ENCODE measurements at places on chromosomes 7 and 10.

- DNase-seq, result peak; percentile 78
These were observed 54.9 kb downstream of the KCNH2 start for GRCh38 chr7:150923196-150923595.

- no peak for DNase-seq
These were observed 99.3 kb upstream of the SHH start for GRCh38 chr7:155911471-155912105.

DNA sequence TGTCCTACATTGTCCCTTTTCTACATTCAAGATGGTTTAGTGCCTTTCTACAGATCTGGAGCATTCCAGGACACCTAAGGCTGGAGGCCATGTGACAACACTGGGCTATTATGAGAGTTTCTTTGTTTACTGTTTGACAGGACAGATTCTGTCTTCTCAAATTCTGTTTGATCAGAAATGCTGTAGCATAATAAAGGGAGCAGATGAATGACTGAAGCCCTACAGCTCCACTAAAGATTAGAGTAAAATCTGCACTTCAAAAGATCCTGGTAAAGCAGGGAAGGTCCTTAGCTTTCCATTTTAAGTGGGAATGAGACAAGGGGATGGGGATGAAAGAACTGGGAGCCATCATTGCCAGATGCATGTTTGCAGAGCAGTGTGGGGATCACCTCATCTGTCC lies 38.4 kb downstream of the TMEM229A start:
- no peak for DNase-seq

- no peak for DNase-seq
These were observed 60.8 kb upstream of the EEPD1 start for GRCh38 chr7:36092221-36092771.

- no peak for DNase-seq
These were observed 6.8 kb upstream of the KIAA1217 start for GRCh38 chr10:24202181-24202570.

Data from NCI-H1417 (cell line).